Activated T-cell treated with anti-CD3 and anti-CD28 coated beads, Interleukin-2, amount 50 U/mL, for 4 hours (primary cell): ENCODE measurements at places on chromosomes 13 and 19. TPM values are rescaled to one million over a fixed set of nuclear protein-coding genes. Genes with fewer than 3 reads are reported as not detected.

The SBSN gene
- not detected for total RNA-seq

- DNase-seq, result no peak
Observed at GRCh38 chr13:91174886-91175501, 172.5 kb upstream of the MIR17HG start.

DNA sequence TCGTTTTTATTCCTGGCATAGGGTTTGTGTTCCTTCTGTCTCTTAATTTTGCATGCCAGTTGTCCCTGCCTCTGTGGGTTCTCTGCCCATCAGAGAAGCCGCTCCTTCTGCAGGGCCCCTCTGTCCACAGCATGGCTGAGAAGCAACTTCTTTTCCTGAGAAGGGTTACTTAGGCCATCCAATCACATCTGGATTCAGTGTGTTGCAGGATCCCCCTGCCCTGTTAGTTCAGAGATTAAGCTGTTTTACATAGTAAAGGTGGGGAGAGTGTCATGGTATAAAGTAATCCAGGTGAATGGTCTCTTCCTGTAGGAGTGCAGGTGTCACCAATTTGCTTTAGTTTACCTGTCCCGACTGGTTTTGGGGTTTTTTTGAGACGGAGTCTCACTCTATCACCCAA, 22.9 kb upstream of the GARRE1 start:
- DNase-seq, result no peak

GRCh38 chr13:42957881-42958280, 34.2 kb downstream of the EPSTI1 start:
- no peak for DNase-seq

The RASGRP4 gene
- 1.2 TPM for total RNA-seq

The POLR1G gene
- total RNA-seq, result 57.3 TPM

The PPM1N gene
- 1.4 TPM for total RNA-seq

GRCh38 chr19:42466521-42467182, 23.9 kb upstream of the CXCL17 start:
- no peak for DNase-seq

DNA sequence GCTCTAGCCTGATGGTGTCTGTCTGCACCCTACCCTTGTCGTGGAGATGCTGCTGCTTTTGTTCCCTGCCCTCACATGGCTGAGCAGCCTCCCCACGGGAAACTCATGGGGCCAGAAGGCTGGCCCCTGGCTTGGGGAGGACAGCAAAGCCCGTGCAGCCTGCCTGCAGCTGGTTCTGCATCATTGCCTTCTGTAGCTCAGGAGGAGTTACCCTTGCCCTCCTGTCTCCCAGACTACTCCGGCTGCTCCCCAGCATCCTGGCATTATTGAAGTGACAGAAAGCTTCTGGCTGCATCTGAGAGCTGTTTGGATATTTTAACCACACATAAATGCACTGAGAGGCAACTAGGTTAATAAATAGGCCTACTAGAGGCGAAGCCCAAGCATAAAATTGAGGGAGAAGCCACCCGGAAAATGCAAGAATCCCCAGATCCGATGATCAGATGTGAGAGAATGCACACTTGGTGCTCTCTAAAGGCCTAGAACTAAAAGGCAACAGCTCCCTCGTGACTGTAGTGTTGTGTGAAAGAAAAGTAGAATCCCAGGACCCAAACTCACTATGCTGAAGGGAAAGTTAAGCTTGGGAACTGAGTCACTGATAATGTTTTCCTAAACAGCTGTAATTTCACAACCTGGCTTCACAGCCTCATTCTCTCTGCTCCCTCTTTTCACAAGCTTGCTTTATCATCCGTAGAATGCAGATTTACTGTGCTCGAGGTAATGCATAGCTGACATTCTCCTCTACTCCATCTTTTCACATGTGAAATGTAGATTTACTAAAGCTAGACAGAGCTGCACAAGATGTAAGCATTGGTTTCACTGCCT, 110.8 kb downstream of the TNFRSF19 start:
- no peak for DNase-seq

DNA sequence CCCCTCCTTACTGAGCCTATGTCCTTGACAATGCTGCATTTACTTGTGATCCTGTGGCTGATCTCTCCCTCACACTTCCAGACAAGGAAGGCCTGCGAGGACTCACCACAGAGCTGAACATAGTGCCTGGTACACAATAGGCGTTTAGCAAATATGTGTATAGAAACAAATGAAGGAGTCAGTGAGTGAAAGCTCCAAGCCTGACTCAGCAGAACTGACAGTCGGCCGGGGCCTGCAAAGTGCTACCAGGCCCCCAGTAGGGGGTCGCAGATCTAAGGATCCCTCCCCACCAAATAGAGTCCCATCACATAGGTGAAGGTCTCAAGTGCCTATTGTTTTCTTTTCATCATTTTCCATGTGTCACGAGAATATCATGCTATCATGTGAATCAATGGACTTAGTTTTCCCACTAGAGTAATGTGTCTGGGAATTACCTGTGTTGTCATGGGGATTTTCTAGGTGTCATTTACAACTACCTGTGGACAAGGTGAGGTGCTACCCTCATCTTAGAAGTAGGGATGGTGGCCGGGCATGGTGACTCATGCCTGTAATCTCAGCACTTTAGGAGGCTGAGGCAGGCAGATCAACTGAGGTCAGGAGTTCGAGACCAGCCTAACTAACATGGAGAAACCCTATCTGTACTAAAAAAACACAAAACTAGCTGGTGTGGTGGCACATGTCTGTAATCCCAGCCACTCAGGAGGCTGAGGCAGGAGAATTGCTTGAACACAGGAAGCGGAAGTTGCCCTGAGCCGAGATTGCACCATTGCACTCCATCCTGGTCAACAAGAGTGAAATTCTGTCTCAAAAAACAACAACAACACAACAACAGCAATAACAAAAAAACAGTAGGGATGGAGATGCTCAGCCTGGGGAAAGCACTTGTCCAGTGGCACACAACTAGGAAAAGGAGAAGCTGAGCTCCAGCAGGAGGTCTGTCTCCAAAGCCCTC, 50.3 kb upstream of the CYP2A7 start:
- DNase-seq, result no peak

DNA sequence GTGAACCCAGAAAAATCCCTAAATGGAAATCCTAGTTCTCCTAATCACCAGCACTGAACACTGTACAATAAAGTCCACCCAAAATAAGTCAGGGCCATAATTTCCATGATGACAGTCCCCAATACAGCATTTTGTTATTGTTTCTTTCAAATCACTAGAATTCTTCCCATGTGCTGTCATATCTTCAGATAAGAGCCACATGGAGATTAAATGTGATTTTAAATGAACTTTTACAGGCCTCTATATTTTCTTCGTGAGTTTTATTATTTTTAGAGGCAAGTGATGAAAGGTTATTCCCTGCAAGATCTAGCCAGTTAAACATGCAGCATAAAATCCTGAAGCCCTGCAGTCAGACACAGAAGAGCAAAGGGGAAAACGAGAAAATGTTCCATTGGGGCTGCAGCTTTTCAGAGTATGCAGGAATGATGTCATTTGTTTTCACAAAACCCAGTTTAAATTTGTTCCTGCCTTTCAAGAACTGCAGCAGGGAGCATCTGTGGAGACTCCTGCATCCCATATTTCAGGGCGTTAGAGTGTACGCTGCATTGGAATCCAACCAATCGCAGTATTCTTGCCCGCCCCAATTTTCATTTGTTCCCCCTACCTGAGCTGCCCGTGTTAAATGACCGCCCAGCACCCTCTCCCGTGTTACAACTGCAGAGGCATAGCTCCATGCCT, 167.2 kb upstream of the KLF12 start:
- no peak for DNase-seq

- DNase-seq, result no peak
Observed at GRCh38 chr19:43406297-43406696, 8.4 kb upstream of the TEX101 start.

The CEACAM6 gene
- total RNA-seq, result 0.26 TPM

GRCh38 chr13:23500849-23501248, 67.3 kb upstream of the SACS start:
- DNase-seq, result no peak

GRCh38 chr19:32751066-32751465, 31.5 kb downstream of the TDRD12 start:
- DNase-seq, result no peak

- no peak for DNase-seq
Observed at GRCh38 chr19:47998800-47999199, 4.4 kb downstream of the ELSPBP1 start.

- no peak for DNase-seq
Observed at GRCh38 chr19:40274585-40275544, 10.3 kb downstream of the AKT2 start.

- DNase-seq, result no peak
Observed at GRCh38 chr19:44554641-44555246, 25.3 kb upstream of the CEACAM20 start.

The ZNF57 gene
- total RNA-seq, result 3.6 TPM

- no peak for DNase-seq
Observed at GRCh38 chr19:50065938-50066337, 40.1 kb downstream of the ZNF473 start.

The ZNF430 gene
- 17.9 TPM for total RNA-seq

GRCh38 chr13:111058796-111059506, 56.2 kb upstream of the ARHGEF7 start:
- no peak for DNase-seq

The LNX2 gene
- total RNA-seq, result 2.8 TPM

GRCh38 chr13:44895264-44895952, 93.9 kb downstream of the NUFIP1 start:
- DNase-seq, result no peak

DNA sequence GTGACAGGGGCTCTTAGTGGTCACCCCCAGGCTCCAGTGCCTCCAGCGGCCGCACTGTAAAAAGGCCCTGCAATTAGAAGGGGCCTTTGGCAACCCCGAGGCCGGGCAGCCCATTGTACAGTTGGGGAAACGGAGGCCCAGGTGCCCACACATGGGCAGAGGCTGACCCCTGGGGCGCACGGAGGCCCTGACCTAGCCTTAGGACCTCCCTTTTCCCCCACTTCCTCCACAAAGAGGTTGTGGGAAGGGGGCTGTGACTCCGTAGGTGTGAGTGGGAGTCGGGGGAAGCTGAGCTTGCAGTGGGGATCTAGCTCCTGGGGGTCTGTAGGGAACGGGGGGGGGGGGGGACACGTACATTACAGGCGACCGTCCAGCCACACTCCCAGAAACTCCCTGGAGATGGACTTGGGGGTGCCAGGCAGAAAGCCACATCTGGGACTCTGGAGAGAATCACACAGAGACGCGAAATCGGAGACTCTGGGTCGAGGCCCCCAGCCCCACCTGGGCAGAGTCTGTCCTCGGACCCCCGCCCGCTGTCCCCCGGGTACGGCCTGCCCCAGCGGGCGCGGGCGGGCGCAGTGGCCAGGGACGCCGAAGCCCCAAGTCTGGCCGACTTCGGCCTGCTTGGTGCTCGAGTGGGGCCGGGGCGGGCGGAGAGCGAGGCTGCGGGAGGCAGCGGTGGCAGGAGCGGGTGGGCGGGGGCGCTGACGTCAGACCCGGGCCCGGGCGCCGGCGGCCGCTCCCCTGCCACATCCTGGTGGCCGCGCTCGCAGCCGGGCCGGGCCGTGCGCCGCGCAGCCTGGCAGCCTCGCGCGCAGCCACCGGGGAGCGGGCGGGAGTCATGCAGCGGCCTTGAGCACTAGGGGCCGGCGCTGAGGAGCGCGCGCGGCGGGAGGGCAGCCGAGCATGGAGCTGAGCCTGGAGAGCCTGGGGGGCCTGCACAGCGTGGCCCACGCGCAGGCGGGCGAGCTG, at the start of gene ONECUT3:
Gene ONECUT3 (plus strand): TSS at position 750 of the 972 bp plus-strand sequence. CDS start 157 bp downstream, at position 907.
- no peak for DNase-seq

GRCh38 chr13:46332772-46333171, 54.3 kb downstream of the RUBCNL start:
- no peak for DNase-seq

- no peak for DNase-seq
Observed at GRCh38 chr13:113746143-113746525, 12.9 kb upstream of the TMEM255B start.

GRCh38 chr13:26220575-26220974, 1.5 kb downstream of the RNF6 start:
- no peak for DNase-seq

DNA sequence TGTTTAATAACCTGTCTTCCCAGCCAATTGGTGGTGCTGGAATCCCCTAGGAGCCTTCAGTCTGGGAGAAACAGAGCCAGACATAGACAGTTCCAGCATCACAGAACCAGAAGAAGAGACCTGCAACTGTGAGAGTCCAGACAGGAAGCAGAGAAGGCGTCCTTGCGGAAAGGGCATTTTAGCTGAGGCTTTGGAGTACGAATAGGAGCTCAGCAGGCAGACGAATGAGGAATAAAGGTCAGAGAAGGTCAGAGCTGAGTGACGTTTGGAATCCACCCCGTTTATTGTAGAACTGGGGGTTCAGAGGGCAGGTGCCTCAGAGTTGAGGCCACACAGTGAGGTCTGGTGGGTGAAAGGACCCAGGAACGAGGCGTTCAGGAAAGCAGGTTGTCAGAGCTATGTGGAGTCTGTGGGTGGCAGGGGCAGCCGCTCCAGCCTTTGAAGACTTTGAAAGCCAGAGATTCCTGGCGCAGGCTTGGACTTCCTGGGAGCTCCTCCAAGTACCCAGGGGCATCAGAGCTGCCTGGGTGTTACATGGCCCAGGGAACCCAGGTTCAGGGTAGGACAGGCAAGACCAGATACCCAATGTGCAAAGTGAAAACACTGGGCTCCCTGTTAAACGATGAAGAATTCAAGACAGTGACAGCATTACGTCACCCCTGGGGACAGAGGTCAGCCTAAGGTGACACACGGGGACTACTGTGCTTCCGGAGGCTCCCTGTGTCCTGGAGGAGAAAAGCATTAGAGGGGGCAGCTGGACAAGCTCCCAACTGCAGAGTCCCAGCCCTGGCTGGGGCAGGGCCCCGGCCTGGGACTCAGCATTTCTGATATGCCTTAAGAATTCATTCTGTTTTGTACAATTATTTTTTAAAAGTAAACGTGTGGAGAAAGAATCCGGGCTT, 5.5 kb downstream of the ARRDC2 start:
- no peak for DNase-seq
